Psoas muscle (tissue), 8 donors: ENCODE measurements at places on chromosomes 7 and 10. TPM values are rescaled to one million over a fixed set of nuclear protein-coding genes. Genes with fewer than 3 reads are reported as not detected.

DNA sequence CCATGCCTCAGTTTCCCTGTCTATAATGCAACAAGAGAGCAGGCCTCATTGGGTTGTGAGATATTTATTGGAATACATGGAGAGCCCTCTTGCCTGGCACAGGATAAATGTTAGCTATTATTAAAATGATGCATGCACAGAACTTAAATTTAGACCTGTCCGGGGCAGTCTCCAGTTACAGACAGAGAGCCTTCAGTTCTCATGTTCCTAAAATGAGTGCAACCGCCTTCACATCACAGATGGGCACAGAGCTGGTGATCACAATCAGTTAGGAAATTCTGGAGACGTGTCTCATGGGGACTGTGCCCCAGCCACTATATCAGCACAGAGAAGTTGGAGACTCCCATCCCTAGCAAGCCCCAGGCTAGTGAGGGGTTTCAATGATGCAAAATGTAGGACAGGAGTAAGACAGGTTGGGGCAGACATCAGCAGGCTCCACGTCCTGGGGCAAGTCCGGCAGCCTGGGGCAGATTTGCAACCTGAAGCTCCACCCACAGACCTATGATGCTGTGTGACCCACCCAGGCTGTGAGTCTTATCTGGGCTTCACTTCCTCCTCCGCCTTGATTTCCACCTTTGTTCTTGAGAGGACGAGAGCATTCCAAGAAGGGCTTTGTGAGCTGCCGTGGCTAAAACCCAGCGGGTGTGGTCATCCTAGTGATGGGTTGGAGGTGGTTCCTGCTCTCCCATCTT is 49.4 kb downstream of the CXCL12 start:
- peak; percentile 63 for DNase-seq

DNA sequence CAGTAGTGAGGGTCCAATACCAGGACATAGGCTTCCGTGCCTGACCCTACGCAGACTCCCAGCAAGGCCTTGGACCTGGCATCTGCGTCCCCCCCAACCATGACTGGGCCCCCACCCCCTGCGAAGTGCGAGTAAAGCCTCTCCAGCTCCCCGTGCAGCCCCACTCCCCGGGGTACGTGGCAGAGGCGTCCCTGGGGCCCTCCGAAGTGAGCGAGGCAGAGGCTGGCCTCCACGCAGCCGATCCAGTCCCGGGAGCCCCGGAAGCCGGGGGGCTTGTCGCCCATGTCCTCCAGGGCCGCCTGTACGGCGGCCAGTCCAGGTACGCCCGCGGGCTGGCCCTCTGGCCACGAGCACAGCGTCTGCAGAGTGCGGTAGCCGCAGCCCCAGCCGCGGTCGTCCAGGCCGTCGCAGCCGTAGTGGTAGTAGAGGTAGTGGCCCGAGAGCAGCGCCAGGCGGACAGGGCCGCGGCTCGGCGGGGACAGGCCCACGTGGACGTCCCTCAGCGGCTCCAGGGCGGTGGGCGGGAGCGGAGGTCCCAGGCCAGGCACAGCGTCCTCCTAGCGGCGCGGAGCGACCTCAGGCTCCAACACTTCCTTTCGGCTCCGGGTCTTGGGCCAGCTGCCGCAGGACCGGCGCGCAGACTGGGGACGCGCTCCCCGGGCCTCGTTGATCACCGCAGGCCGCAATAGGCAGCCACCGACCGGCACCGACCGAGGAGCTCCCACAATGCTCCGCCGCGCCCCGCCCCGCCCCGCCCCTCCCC is at the start of gene UFSP1:
UFSP1 (minus strand) TSS at position 728 of the 763 bp plus-strand sequence; CDS start at position 284, 444 bp downstream.
- no peak for DNase-seq

The LRRC4 gene
- 2.7 TPM for total RNA-seq

GRCh38 chr7:105985672-105986215 is 22.7 kb downstream of the CDHR3 start:
- no peak for DNase-seq

The CTTNBP2 gene
- 0.64 TPM for total RNA-seq

The TFEC gene
- 0.90 TPM for total RNA-seq

DNA sequence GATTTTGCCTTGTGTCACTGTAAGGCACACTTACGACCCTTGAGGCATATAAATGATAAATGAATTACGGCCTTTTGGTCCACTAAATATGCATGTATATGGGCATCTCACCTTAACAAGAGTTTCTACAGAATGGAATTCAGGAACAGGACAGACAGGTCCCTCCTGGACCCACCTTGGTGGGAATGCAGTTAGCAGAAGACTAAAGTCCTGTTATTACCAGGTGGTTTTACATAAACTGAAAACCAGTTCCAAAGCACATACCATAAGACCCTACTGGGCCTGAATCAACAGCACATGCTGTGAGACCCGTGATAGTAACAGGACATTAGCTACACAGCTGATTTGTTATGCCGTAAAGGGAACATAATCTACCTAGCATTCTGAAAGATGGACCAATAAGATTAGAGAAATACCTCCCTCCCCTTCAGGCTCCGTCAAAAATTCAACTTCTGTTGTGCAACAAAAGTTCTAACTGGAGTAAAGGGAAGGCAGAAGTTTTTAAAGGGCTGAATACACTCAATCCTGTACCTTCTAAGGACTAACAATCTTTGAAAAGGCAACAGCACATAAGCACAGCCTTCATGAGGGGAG is 24.0 kb downstream of the LAMB1 start:
- DNase-seq: no peak

DNA sequence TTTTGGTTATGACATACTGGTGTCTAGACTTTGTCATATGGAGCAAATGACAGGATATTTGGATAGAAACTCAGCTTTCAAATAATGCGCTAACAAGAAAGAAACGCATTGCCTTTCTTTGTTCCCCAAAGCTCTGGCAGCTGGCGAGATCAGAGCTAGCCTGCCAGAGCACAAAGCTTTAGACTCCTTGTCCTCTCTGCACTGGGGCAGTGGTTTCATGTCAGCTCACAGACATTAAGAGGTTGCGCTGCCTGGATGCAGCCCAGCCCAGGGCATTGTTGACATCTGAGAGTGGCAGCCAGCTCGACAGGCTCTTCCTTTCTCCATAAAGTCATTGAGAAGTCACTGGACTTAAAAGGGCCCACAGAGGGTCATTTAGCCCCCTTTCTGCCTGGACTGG is 212.0 kb downstream of the PLXNA4 start:
- no peak for DNase-seq

The TBX20 gene
- total RNA-seq: not detected

DNA sequence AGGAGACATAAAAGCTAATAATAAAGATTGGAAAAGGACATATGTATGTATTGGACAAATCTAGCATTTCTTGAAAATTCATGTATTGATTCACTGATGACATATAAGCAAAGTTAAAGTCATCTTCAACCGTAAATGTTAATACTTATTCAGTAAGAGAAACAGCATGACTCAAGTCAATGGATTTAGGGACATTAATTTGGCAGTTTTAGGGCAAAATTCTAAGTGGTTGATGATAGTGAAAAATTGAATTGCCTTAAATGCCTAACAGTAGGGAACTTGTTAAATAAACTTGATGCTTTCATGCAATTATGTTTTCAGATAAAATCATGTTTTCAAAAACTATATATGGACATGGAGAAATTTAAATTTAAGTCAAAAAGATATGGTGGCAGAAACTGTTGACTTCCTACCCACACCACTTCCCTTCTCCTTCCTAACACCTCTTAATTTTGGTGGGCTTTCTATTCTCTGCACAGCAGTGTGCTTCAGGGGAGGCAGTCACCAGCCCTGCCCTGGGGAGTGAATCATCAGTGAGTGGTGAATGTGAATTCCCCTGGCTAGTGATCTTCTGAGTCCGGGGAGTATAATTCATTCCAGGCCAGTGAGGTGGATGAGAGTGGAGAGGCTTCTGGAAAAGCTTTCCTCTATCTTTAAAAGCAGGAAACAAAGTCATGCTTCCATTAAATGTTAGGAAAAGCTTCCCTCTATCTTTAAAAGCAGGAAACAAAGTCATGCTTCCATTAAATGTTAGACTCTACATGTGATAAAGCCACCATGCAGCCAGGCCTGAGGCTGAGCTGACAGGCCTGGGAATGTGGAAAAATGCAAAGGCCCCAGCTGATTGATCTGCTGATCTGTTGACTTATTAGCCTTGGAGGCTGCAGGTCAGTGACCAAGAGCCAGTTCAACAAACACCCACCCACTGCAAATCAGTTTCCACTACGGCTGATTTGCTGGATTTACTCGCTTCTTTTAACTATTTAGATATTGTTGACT is 25.2 kb upstream of the ITGB1 start:
- DNase-seq: no peak

GRCh38 chr7:44735403-44736165 is 13.1 kb upstream of the ZMIZ2 start:
- no peak for DNase-seq

GRCh38 chr10:93753621-93754250 is 4.0 kb upstream of the LGI1 start:
- DNase-seq: no peak

- DNase-seq: no peak
These were observed 73.1 kb downstream of the EEPD1 start for GRCh38 chr7:36226151-36226550.

- no peak for DNase-seq
These were observed 983 bp downstream of the TNRC18 start for GRCh38 chr7:5422396-5423305.

The RHOBTB1 gene
- total RNA-seq: 47.4 TPM

- DNase-seq: no peak
These were observed 70.5 kb upstream of the ABI1 start for GRCh38 chr10:26931223-26931622.

DNA sequence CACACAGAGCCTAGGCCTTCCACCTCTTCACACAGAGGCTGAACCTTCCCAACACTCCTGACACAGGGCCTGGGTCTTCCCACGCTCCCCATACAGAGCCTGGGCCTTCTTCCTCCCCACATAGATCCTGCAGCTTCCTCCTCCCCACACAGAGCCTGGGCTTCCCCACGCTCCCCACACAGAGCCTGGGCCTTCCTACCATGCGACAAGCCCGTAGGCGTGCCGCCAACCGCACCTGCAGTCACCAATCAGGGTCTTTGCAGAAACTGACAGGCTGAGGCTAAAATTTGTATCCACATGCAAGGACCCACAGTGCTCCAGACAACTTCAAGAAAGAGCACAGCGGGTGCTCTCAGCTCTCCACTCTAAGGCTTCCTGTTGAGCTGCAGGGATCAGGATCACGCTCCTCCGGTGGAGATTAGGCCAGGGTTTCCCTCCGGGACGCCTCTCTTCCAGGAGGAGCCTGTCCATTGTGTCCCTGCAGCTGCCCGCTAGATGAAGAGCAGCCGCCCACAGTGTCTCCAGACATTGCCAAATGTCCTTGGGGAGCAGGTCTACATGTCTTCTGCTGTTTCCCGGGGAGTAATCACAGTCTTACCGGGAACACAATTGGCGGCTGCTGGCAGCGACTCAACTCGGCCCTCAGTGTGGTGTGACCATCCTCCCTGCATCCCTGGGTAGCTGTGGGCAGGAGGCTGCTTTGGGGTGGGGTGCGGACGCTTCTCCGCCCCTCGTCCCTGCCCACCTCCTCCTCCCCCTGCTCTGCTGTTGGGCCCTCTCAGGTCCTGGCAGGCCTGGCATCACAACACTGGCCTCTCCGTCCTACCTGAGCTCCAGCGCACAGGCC is 9.7 kb downstream of the CFAP46 start:
- no peak for DNase-seq

The METTL27 gene
- total RNA-seq: 0.50 TPM

- no peak for DNase-seq
These were observed 4.0 kb upstream of the SH3PXD2A start for GRCh38 chr10:103859161-103860086.

- no peak for DNase-seq
These were observed 392.5 kb downstream of the NRG3 start for GRCh38 chr10:82267465-82267864.

The SFXN2 gene
- 1.7 TPM for total RNA-seq

GRCh38 chr7:148712678-148713329 is 14.1 kb downstream of the CUL1 start:
- DNase-seq: no peak

The CHAT gene
- total RNA-seq: not detected

The ACHE gene
- 99.2 TPM for total RNA-seq

DNA sequence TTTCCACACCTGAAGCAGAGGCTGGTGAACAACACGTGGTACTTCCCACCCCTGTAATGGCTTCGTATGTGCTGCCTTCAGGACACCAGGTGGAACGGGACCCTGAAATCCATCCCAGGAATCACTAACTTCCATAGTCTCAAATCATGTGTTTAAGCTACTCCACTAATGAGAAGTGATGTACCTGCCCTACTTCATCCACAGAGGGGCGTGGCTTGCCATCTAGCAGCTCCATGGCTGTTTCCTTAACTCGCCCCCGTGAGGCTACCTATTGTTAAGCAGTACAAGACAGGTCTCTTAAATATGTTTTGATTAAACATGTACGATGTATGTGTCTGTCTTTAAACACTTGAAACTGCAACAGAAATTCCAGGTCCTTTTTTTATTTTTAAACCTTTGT is 31.8 kb downstream of the ARL3 start:
- no peak for DNase-seq

GRCh38 chr7:98163269-98163668 is 48.0 kb upstream of the BHLHA15 start:
- no peak for DNase-seq

The POU6F2 gene
- total RNA-seq: not detected

DNA sequence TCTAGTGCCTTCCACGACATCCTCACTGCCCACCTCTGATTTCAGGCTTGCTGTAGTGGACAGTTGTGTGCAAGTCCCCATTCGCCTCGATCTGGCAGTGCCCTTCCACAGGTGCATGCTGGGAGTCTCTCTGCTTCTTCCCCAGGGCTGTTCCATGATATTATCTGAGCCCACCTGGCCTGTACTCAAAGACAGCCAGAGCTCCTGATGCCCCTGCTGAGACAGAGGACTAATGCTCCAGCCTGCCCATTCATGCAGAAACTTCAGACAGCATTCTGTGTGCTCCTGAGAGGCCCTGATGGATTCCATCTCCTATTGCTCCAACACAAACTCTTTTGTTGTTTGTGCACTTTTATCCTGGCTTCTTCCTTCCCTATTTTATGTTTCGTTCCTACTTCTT is 164.8 kb upstream of the PRSS58 start:
- DNase-seq: no peak

GRCh38 chr7:116674508-116675173 is 2.6 kb downstream of the MET start:
- DNase-seq: no peak

DNA sequence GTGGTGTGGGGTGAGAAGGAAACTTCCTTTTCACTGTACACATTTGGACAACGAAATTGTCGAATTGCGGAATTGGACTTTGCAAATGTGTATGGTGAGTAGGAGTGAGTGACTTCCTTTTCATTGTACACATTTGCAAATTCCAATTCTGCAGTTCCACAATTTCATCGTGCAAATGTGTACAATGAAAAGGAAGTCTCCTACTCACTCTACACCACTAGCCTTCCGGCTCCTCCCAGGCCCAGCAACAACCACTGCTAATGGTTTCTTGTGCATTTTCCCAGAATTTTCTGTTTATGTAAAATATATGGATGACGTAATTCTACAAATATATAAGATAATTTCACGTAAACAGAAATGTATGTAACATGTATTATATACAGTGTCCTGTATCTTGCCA is 118.5 kb downstream of the ARL4A start:
- no peak for DNase-seq
